ENCODE measurements at places on chromosomes 6 and 20. TPM values are rescaled to one million over a fixed set of nuclear protein-coding genes. Genes with fewer than 3 reads are reported as not detected.

DNA sequence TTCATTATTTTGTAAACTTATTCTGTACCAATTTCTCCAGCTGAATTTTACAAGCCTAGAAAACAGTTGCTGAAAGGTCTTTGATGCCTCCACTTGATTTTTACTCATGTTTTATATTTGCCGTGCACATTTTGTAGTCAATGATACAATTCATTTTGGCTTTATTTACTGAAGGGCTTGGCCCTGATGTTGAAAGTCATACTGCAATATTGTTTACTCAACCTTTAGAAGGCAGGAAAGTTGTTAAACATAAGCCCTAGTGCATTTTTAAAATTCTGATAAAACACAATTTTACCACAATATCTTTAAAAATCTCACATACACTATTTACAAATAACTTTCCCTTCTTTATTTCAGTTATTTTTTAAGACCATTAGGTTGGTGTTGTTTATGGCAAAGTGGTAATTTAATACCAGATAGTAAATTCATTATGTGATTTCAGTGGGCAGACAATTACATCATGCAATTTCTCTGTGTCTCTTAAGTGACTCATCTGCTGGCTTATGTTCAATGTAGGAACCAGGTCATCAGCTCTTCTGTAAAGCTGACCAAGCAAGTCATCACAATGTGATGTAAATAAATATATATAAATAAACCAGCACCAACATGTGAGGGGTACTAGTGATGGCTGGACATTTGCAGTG lies 121.1 kb upstream of the SLC35B3 start:
- no peaks in the 10 kb centered on the region for H3K36me3 ChIP-seq
- DNase-seq: no peak
- H3K4me3 ChIP-seq: no peak overlapping the region

GRCh38 chr6:44105993-44106740 lies 21.1 kb downstream of the MRPL14 start:
- H3K27ac ChIP-seq: peak overlapping the region; percentile 51
- DNase-seq: no peak
- H3K27me3 ChIP-seq: no peaks in the 10 kb centered on the region
- no peak overlapping the region for H3K4me3 ChIP-seq
- peaks cover 28% of the 10 kb centered on the region for H3K4me1 ChIP-seq
- H3K36me3 ChIP-seq: peaks cover 6% of the 10 kb centered on the region

Gene AVP
- not detected for total RNA-seq

Gene SAMD5
- total RNA-seq: not detected

- no peak overlapping the region for H3K27ac ChIP-seq
- H3K27me3 ChIP-seq: peaks cover 5% of the 10 kb centered on the region
- no peaks in the 10 kb centered on the region for H3K4me1 ChIP-seq
- no peaks in the 10 kb centered on the region for H3K36me3 ChIP-seq
- no peak overlapping the region for H3K4me3 ChIP-seq
Measured at GRCh38 chr20:61816606-61817460, 248.8 kb downstream of the TAF4 start.

Gene CDSN
- total RNA-seq: not detected

- no peaks in the 10 kb centered on the region for H3K27me3 ChIP-seq
- no peaks in the 10 kb centered on the region for H3K36me3 ChIP-seq
- H3K27ac ChIP-seq: no peak overlapping the region
- no peak for DNase-seq
- no peak overlapping the region for H3K4me3 ChIP-seq
Measured at GRCh38 chr6:68059899-68060298, 575.2 kb upstream of the ADGRB3 start.

Gene PLEKHG1
- total RNA-seq: 4.7 TPM

Gene TMEM170B
- 1.7 TPM for total RNA-seq

DNA sequence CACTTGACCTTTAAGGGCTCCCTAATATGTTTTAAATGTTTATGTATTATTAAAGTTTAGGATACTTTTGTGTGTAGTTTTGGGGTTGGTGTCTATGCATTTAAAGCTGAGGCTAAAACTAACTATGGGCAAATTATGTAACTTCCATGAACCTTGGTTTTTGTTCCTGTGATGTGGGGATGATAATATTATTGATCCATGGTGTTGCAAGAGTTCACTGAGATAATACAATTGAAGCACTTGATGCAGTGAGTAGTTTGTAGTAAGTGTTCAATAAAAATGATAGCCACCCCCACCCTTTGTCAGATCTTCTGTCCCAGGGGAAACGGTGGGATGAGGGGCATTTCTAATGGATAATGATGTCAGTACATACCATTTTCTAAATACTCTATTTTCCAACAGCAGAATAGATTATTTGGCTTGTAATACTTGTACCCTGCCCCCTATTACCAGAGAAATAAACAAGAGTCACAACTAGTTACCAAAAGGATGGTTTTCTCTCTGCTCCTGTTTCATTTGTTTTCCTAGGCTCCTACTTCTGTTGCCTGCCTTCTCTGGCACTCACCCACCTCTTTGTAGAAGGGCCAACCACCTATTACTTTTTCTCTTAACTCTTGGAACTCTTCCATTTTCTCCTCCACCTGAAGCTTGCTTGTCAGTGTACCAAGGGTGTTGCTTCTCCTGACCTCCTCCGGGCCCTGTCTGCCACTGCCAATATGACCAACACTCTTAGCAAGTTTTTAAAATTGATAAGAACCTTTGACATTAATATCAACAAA lies 97.9 kb downstream of the RCAN2 start:
- no peak for DNase-seq
- H3K27ac ChIP-seq: no peak overlapping the region
- H3K4me3 ChIP-seq: no peak overlapping the region
- no peaks in the 10 kb centered on the region for H3K4me1 ChIP-seq

- DNase-seq: no peak
- no peaks in the 10 kb centered on the region for H3K4me1 ChIP-seq
- no peaks in the 10 kb centered on the region for H3K36me3 ChIP-seq
- H3K27ac ChIP-seq: no peak overlapping the region
- H3K4me3 ChIP-seq: no peak overlapping the region
Measured at GRCh38 chr6:140827593-140827992, 1305.1 kb upstream of the GJE1 start.

- H3K4me3 ChIP-seq: no peak overlapping the region
- H3K4me1 ChIP-seq: no peaks in the 10 kb centered on the region
- no peak overlapping the region for H3K27ac ChIP-seq
- H3K27me3 ChIP-seq: peaks cover 21% of the 10 kb centered on the region
- DNase-seq: no peak
Measured at GRCh38 chr20:19706463-19706862, 51.6 kb upstream of the RIN2 start.

DNA sequence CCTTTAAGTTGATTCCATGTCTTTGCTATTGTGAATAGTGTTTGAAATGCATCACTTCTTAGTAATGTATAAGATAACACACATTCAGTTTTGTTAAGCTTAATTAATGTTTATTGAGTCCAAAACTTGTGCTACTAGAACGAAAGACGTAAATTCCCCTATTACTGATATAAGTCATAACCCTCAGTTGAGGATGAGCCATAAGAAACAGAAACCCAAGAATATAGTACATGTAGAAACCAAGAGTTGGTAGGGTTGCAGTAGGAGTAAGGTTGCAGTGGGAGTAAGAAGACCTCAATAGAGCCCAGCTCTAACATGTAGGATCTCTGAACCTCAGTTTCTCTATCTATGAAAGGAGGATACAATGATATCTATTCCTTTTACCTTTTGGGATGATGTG lies 19.3 kb downstream of the CITED2 start:
- no peak for DNase-seq
- no peaks in the 10 kb centered on the region for H3K36me3 ChIP-seq

DNA sequence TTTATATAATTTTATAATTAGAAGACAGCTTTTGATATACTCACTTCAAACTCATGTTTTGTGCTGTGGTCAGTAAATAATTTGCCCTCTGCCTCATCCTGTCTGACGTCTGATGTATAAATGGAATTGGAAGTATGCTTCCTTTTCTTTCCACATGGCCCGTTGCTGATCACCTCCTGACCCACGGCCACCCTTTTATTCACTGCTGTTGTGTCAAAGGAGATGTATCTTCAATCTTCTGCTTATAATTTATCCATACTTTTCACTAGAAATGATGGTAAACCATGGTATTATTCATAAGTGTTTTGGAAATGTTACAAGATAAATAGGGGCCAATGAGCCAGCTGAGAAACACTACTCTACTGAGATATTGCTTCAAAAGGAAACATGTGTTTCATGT lies 841.8 kb downstream of the PHF3 start:
- no peaks in the 10 kb centered on the region for H3K4me1 ChIP-seq
- no peak overlapping the region for H3K4me3 ChIP-seq
- no peak overlapping the region for H3K27ac ChIP-seq
- no peak for DNase-seq

DNA sequence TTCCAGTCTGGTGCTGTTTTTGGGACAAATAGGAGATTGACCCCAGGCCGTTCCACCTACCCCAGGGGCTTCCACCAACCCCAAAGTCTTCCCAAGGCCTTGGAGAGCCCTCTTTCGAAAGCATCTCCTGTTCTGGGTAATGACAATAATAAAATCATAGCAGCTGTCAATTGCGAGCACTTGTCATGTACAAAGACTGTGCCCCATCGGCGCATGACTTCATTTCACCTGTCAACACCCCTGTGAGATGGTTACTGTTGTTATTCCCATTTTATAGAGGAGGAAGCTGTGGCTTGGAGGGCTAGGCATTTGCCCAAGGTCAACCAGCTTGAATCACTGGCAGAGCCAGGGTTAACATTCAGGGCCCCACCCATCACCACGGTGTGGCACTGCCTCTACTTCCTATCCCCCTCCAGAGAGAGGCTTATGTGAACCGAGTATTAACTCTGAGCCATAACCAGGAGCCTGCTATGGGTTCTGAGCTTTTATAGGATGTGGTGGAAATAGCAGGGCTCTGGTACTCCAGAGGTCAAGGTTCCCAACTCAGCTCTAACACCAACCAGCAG lies 51.2 kb downstream of the HNF4A start:
- no peak for DNase-seq
- no peak overlapping the region for H3K27ac ChIP-seq
- no peaks in the 10 kb centered on the region for H3K36me3 ChIP-seq
- H3K4me1 ChIP-seq: no peaks in the 10 kb centered on the region

- H3K27me3 ChIP-seq: no peaks in the 10 kb centered on the region
- H3K4me1 ChIP-seq: peaks cover 38% of the 10 kb centered on the region
- no peaks in the 10 kb centered on the region for H3K36me3 ChIP-seq
- no peak for DNase-seq
- H3K4me3 ChIP-seq: no peak overlapping the region
- no peak overlapping the region for H3K27ac ChIP-seq
Measured at GRCh38 chr20:1618479-1618878, 1.3 kb downstream of the SIRPB1 start.

DNA sequence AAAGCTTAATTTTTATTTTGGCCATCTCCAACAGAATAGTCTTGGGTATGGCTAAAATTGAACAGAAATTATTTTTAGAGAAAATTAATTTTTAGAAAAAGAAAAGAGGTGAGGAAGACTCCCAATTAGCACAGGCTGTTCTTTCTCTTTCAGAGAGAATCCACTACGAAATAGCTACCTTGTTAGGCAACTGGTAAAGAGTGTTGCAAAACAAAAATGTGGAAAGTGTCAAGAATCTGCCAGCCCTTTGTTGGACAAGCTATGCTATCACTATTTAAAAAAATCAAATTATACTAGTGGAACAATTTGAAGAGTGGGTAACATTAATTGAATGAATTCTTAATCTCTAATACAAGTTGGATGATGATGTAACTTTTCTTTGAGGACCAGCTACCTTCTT lies 19.2 kb upstream of the ZSCAN9 start:
- H3K36me3 ChIP-seq: no peaks in the 10 kb centered on the region
- H3K4me3 ChIP-seq: no peak overlapping the region
- no peak overlapping the region for H3K27ac ChIP-seq
- H3K27me3 ChIP-seq: peaks cover 54% of the 10 kb centered on the region

- H3K4me1 ChIP-seq: peaks cover 10% of the 10 kb centered on the region
- no peak overlapping the region for H3K4me3 ChIP-seq
- no peaks in the 10 kb centered on the region for H3K36me3 ChIP-seq
- H3K27ac ChIP-seq: peak overlapping the region; percentile 74
Measured at GRCh38 chr6:34393191-34393965, 909 bp upstream of the NUDT3 start.

Gene CYP21A2
- total RNA-seq: 0.35 TPM

DNA sequence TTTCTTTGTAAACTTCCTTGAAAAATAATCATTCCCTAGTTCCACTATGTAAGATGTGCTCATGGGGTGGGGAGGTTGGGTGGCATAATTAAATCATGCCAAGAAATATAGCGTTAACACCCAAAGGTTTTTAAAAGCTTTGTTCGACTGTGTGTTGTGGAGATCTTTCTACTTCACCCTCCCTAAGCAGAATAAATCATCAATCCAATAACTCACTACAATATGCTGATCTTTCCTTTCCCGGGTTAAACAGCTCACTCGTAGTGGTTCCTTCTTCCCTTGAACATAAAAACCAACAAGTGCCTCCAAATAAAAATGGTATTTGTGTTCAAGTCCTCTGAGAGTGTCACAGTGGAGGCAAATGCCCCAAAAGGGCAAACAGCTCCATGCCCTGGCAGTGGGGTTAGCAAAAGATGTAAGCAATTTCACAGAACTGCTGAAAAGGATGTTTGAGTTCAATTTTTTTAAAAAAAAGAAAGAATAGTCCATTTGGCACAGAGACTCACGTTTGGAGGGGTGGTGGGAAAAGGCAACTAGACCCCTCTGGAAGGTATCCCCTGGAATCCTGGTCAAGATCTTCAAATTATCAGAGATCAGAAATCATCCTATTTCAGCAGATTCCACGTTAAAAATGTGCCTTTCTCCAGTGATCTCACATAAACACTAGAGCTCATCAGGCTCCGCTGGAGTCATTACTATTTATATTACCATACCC lies 99.1 kb downstream of the TFAP2A start:
- no peak overlapping the region for H3K27ac ChIP-seq
- no peak overlapping the region for H3K4me3 ChIP-seq
- H3K4me1 ChIP-seq: no peaks in the 10 kb centered on the region
- no peak for DNase-seq

DNA sequence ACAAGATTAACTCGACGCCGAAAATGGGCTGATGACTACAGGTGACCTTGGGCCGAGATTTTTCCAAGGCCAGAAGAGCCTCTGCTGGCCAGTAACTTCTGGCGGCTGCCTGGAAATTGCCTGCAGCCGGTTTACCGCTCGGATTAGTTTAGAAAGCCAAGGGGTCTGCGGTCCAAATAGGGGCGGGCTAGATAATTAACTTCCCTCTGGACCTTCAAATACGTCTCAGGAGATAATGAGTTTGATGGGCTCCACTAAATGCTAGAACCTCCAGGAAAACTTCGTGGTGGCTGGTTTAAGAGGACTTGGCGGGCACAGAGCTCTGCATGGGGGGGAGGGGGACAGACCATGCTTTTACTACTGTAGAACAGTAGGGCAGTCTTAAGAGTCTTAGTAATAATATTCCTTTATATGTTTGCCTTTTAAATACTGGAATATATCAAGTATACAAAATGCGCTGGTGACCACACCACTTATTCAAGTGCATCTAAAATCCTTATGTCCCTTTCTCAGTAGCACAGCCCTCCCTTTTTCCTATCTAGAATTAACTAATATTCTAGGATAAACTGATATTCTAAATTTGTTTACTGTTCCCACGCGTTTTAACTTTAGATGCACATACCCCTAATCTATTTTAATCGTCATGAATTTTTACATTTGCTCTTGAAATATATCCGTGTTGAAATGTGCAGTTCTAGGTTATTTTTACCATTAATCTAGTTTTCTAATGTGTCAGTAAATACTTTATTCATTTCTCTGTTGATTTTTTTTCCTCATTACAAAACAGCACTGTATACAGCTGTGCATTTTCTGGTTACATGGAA lies 107.5 kb upstream of the PRSS16 start:
- peak overlapping the region; percentile 98 for H3K27ac ChIP-seq
- H3K4me1 ChIP-seq: peaks cover 27% of the 10 kb centered on the region
- H3K36me3 ChIP-seq: no peaks in the 10 kb centered on the region
- H3K27me3 ChIP-seq: no peaks in the 10 kb centered on the region

- H3K27me3 ChIP-seq: no peaks in the 10 kb centered on the region
- H3K36me3 ChIP-seq: peaks cover 1% of the 10 kb centered on the region
- DNase-seq: no peak
- no peak overlapping the region for H3K4me3 ChIP-seq
Measured at GRCh38 chr6:108793516-108794251, 54.5 kb upstream of the ARMC2 start.

Gene MEI4
- 0.20 TPM for total RNA-seq

Gene MOG
- not detected for total RNA-seq

All from T-helper 17 cell (primary cell).